Activated naive CD4-positive, alpha-beta T cell treated with Interleukin-2 at 50 U/mL for 16 hours (primary cell): ENCODE measurements at places on chromosomes 7 and 10.

- DNase-seq: no peak
Observed at GRCh38 chr7:100825215-100825671, 2.1 kb downstream of the EPHB4 start.

DNA sequence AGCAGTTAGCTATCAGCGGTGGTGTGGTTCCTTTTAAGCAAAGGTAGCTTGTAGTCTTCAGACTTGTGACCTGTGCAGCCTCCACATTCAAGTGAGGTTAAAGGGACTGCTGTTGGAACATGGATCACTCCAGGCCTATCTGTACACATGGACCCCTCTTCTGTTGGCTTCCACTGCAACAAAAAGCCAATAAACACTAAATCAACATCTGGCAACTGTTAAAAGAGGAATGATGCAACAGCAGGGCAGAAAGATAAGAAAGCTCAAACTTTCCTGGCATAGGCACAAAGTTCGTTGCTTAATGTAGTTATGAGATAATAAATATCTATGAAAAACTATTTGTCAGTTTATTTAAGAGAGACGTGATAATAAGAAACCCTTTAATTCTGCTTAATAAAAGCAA, 4.0 kb upstream of the MINPP1 start:
- no peak for DNase-seq

GRCh38 chr7:81887098-81888090, 117.5 kb upstream of the HGF start:
- DNase-seq: no peak

GRCh38 chr7:93310346-93310745, 78.2 kb downstream of the VPS50 start:
- DNase-seq: no peak

- no peak for DNase-seq
Observed at GRCh38 chr7:128427289-128427891, 17.6 kb upstream of the IMPDH1 start.

DNA sequence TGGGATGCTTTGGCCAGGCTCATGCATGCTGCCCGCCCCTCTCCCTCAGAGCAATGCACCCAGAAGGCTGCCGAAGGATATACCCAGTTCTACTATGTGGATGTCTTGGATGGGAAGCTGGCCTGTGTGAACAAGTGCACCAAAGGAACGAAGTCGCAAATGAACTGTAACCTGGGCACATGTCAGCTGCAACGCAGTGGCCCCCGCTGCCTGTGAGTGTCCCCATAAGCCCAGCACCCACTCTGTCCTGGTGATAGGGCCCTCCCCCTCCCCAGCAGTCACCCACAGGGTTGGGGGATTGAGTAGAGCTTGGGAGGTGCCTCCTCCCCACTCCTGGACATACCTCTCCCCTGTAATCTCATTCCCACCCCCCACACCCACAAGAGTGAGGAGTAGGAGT, 7.0 kb upstream of the MUC17 start:
- DNase-seq: no peak

GRCh38 chr10:1736972-1737221, 428 bp downstream of the ADARB2 start:
- DNase-seq: no peak

GRCh38 chr7:139068544-139069399, 32.9 kb upstream of the ZC3HAV1L start:
- DNase-seq: no peak

DNA sequence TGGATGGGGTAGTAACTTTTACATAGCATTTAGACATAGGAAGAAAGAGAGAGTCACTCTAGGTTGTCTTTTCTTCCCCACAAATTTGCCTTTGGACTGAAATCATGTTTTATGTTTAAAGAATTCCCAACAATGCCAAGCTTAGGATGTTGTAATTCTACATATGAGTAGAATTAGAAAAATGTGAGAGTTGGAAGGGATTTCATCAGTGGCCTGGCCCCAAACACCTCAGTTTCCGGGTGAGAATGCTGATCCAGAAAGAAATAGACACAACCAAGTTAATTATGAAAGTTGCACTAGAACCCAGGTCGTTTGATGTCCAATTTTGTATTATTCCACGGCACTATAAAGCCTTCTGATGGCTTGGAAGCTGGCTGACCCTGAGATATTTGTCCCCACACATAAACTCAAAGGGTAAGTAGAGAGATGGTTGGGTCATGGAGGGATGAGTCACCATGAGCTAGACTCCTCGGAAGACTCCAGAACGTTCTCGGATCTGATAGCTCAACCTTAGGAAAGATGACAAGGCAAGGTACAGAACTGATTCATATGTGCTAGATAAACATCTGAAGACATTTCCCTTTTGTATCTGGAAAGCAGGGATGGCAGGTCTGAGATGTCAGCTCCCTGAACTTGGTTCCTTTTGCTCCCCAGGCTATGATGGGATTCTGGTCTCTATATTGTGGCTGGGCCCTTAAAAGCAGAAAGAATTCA, 48.8 kb upstream of the SLC35B4 start:
- no peak for DNase-seq

DNA sequence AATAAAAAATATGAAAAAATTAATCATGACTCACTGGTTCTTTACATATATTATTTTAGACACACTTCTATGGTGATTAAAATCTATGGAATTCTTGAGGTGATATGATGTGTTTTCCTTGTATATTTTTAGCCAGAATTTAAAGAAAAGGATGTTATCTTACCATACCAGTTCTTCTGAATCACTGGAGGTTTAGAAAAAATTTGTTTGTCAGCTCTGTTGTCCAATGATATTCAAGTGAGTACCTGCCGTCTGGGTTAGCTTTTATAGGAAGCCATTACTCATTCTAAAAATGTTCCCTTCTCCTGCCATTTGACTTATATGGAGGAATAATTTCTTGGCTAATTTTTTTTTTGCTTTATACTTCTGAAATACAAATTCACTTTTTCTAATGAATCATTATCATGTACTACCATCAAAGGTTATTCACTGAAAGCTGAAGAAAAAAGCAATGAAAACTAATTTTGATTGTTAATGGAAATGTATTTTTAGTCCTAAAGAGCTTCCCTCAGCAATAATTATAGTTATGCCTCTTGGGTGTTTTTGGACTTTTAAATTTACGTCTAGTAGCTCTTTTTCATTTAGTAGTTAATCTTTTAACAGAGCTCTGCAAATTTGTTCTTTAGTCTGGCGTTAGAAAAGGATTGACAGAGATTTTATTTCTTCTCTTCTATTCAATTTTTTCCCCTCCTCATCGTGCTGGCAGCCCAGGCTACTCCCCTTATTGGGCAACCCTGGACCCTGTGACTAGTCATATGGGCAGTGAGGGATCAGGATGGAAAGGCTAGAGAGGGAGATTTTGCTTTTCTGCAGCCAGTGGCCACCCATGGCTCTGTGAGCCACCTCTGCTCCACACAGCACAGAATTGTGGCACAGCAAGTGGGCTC, 434.2 kb downstream of the LRMDA start:
- DNase-seq: no peak
